ENCODE measurements at places on chromosomes 11 and 22.

- no peak for DNase-seq
These were observed 9.9 kb downstream of the RGL4 start for GRCh38 chr22:23700706-23701105.

DNA sequence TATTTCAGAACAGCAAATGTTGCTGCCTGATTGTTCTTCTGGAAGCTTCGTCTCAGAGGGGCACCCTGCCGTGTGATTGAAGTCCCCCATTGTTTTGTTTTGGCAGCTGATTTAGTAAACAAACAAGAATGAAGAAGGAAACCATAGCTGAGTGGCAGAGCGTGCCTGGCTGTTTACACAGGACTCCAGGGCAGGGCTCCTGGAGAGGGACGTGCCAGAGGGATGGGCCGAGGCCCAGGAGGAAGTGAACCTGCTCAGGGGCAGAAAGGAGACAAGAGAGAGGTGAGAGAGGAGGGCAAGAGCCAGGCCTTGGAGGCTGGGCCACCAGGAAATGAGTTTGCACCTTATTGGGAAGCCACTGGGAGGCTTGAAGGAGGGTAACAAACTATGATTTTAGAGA, 85.5 kb upstream of the B3GAT1 start:
- DNase-seq, result no peak

DNA sequence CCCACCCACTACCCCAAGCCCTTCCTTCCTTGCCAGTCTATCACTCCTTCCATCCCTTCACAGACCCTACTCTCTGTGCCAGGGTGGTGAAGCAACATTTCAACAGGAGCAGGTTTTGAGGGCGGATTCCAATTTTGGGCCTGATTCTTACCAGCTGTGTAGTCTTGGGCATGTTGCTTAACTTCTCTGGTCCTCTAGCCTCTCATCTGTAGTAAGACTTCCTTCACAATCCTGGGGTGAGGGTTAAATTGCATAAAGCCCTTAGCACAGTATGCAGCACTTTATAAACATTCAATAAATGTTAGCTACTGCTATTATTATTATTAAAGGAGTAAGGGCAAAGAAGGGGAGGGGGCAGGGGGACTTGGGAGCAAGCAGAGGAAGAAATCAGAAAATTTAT, 5.0 kb upstream of the RNF185 start:
- DNase-seq, result no peak

DNA sequence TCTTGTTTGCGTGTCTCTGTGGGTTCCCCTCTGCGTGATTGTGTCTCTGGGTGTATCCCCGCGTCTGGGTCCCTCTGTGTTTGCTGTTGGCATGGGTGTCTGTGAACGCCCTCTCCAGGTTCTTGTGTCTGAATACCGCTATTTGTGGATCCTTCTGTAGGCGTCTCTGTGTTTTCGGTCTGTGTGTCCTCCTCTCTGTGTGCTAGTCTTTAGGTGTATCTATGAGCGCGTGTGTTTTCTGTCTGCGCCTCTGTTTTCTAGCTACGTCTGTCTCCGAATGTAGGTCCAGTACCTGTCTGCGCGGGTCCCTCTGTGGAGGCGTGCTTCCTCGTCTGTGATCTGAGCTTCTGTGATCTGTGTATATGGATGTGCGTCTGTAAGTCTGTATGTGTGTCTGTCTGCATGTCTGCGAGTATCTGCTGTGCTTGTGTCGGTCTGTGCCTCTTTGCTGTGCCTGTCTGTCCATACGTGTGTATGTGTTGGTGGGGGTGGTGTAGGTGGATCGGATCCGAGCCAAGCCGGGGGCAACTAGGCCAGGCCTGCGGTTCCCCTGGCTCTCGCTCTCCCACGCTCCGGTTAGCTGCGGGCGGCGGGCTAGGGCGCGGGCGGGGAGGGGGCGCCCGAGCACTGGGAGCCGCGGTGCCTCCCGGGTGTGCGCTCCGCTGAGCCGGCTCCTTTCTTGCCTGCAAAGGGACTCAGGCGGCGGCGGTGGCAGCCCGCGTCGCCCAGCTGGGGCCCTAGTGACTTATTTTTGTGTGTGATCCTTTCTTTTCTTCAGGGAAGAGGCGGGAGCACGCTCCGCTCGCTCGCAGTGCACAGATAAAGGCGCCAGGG, 105.3 kb upstream of the E2F8 start:
- DNase-seq, result no peak

DNA sequence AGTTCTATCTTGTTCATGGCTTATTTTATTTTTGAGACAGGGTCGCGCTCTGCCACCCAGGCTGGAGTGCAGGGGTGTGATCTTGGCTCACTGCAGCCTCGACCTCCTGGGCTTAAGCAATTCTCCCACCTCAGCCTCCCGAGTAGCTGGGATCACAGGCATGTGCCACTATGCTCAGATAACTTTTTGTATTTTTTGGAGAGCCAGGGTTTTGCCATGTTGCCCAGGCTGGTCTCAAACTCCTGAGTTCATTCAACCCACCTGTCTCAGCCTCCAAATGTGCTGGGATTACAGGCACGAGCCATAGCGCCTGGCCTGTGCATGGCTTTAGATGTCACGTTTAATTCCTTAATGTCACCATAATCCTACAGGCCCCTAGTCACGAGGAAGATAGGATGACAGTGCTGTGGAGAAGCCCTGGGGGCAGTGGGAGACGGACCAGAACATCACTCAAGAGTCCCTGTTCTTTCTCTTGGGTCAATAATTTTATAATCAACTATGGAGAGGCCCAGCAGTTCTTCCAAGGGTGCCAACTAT, 99.5 kb downstream of the RDX start:
- DNase-seq, result no peak

DNA sequence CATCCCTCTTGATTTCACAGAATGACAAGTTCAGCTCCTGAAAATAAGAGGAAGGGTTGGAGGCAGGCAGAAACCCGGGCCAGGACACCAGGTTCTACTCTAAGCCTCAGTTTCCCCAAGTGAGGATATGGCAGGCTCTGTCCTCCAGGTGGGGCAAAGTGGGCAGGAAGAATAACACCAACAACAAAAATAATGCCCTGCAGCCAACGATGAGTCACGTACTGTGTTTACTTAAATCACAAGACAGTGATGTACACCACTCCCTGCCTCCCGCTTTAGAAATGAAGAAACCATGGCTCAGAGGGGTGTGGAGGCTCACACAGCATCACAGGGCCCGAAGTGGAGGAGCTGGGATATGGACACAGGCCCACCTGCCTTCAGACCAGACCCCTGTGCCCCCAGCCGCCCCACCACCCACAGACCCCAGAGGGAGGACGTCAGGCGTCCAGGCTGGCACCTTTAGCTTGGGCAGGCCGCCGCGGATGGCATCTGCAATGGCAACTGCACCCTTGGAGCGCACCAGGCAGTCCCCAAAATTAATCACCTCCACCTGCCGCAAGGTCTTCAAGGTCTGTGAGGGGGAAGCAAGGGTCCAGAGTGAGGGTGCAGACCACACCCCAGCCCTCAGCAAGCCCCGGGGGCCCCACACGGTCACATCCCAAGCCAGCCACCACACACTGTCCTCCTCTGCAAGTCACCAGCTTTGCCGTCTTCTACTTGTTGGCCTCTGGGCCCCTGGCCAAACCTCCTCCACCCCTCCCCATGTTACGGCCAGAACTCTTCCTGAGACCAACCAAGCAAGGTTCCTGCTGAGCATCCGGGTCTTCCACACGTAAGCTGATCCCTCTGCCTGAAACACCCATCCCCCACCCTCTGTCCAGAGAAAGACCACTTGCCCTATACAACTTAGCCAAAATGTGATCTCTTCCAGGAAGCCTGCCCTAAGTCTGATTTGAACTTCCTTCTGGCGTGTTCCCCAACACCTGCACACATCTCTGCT, 15.8 kb upstream of the CHADL start:
- DNase-seq, result no peak

GRCh38 chr11:86508604-86509587, 134.2 kb downstream of the CCDC81 start:
- no peak for DNase-seq

DNA sequence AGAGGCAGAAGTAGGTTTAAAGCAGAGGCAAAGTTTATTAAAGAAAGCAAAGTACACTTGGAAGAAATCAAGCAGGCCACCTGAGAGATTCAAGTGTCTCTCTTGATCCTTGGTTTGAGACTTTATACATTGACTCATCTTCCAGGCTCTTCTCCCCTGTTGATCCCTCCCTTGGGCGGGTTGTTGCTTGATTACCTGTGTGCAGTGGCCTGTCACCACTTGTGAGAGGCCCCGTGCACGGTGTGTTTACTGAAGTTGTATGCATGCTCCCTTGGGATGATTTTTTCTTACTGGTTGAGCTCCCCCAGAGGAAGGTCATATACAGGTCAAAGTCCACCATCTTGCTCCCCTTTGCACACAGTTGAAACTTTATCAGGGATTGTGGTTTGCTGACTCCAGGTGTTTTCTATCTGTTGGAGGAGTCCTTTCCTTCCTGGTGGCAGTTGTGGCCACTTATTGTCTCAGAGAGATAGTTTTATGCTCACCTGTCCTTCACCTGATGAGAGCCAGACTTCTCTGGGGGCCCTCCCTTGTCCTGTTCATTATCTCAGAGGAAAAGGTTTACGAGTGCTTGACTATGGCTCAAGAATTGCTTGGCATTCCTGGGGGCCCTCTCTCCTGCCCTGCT, 16.3 kb upstream of the RBMXL2 start:
- no peak for DNase-seq

DNA sequence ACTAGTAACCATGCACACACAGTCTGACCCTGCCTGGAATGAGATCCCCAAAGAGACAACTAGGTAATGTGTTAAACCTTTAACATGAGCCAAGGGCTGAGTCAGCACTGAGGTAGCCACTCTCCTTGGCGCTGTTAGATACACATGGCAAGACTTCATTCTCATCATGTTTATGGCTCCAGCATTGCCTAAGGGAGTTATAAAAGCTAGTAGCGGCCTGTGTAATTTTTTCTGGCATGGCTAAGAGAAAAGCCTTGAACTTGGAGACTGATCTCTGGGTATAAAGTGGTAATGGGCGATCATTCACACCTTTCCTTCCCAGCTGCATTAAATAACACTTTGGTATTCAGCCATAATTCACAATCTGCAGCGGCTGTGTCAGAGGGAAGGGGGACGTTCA, 779.7 kb upstream of the LRRC4C start:
- DNase-seq, result no peak

- no peak for DNase-seq
These were observed 6.7 kb downstream of the SCARF2 start for GRCh38 chr22:20430720-20431510.

DNA sequence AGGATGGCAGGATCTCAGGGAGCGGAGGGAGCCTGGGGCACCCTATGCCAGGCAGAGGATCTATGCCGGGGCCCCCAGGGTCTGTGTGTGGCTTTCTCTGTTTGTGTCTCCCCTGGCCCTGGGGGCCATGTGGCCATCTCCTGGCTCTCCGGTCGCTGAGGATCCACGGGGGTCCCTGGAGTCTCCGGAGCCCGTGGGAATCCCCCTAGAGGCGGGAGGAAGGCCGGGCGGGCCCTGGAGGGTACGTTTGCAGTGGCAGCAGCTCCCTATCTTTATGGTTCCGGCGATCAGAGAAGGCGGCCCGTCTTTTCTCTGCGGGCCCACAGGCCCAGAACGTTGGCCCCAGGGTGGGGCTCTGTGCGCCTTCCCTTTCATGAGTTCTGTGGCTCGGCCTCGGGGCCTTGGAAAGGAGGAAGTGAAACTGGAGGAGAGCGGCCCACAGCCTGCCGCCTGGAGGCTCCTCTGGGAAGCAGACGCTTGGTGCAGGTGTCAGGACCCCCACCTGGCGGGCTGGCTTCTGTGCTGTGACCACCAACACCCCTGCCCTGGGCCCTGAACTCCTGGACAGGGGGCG, 82.1 kb downstream of the KCNQ1 start:
- DNase-seq, result no peak

GRCh38 chr11:1461826-1462697, 24.5 kb downstream of the MOB2 start:
- no peak for DNase-seq

DNA sequence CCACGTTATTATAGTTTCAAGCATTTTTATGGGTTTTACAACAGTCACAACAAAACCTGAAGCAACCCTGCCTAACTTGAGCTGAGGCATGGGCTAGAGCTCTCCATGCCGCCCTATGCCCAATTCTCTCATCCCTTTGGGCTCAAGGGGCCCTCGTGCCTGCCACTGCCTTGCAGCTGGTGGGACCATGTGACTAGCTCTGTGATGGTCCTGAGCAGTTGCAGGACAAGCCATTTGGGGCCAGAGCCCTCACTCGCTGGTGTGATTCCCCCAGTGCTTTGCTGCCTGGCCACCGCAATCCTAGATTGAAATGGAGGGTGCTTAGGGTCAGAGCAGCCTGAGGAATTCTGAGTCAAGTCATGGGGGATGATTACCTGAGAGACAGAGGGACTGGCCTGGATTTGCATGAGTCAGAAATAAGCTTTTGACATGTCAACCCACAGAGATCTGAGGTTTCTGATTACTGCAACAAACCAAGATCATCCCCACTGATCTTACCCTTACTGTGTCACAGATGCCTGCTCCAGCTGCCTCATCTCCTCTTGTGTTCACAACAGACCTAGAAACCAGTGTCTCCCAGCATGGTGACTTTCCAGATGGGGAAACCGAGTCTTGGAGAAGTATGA, 323.7 kb downstream of the BRD1 start:
- no peak for DNase-seq

GRCh38 chr11:119784421-119784820, 55.4 kb upstream of the NECTIN1 start:
- DNase-seq, result no peak

- DNase-seq, result no peak
These were observed 59.9 kb downstream of the NCAM1 start for GRCh38 chr11:113021111-113021510.

DNA sequence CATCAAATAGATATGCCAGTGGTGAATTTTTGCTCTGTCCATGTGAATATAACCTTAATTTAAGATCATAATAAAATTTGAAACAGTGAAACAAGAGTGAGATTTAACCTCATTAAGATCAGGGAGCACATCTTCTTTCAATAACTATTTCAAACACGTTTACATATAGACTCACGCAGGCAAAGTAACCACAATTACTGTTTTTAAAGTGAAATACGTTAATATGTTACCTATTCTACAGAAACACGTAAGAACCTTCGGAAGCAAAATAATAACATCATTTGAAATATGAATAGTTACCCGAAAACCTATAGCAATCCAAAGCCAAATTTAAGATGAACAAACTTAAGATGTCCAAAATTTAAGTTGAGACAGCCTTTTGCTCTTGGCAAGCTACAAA, 136.2 kb upstream of the ZC3H12C start:
- DNase-seq, result no peak

GRCh38 chr11:36346562-36347383, 50.7 kb downstream of the PRR5L start:
- no peak for DNase-seq

Data from stimulated activated CD4-positive, alpha-beta T cell treated with anti-CD3 and anti-CD28 coated beads, TNF-alpha, amount 100 ng/mL, for 1 hour (primary cell).